Hindlimb muscle (tissue), 1 donor: ENCODE measurements at places on chromosomes 12 and 14. TPM values are rescaled to one million over a fixed set of nuclear protein-coding genes. Genes with fewer than 3 reads are reported as not detected.

MYH6 gene
- 3.2 TPM for polyA plus RNA-seq

- no peak for DNase-seq
These were observed 36.1 kb downstream of the LRFN5 start for GRCh38 chr14:41642789-41643188.

TMEM229B gene
- 0.31 TPM for polyA plus RNA-seq

DNA sequence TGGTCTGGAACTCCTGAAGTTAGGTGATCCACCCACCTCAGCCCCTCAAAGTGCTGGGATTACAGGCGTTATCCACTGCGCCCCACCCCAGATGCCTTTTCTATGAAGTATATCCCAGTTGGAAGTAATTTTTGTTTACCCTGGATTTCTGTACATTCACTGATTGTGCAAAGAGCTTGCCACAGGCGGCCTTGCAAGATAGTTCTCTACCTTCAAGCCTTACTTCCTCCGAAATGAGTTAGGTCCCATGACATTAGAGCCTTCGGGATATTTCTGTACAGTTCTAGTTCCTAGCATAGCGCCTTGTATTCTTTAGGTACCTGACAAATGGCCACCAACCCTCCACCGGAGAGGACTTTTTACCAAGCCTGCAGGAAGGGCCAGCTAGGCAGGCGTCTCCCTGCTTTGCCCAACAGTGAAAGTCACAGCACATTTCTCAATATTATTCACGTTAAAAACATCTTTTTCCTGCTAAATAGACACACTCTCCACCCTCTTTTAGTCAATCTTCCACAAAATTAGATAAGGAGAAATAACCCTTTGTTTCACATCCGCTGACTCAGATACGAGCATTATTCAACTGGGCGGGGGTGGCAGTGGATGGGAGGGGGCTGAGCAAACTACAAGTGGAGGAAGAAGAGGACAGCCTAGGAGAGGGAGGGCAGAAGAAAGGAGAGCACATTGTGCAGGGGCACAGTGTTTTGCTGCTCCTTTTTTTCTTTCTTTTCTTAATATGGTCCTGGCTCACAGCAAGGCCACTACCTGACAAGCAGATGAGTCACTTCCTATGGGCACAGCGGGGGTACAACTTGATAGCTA lies 40.0 kb upstream of the CAPRIN2 start:
- DNase-seq, result no peak

DNA sequence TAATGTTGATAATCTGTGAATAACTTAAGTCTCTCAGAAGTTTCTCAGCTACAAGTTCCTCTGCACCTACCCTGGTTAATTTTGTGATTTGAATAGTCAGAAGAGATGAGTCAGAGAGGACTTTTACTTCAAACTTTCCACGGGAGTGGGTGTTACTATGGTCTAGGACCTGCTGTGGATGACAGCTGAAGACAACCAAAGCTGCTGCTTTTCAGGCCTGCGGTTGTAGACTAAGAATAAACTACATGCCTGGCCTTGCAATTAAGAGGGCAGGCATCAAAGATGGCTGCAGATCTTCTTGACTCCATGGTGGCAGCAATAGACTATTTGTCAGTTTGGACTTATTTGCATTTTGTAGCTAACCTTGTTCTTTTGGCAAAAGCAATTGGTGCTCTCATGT lies 227.1 kb upstream of the KRR1 start:
- DNase-seq, result no peak

GRCh38 chr12:116603546-116604177 lies 44.5 kb downstream of the MAP1LC3B2 start:
- DNase-seq, result no peak

CINP gene
- 26.4 TPM for polyA plus RNA-seq

DNA sequence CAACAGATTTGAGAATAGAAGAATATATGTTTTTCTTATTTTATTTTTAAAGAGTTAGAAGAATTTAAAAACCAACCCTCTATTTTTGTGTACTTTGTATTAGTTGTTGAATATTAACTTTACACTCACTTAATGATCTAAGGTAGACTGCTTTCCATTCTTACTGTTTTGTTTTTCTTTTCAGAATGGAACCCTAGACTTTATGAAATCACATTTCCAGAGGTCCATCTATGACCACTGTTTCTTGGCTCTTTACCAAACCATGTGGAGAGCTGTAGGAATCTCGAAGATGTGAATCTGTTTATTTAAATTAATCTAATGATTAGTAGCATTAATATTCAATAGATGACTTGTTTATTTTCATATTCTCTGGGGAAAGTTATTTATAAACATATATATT lies 7.2 kb upstream of the PIK3C2G start:
- no peak for DNase-seq

IFNG-AS1 gene
- 0.72 TPM for polyA plus RNA-seq

DNA sequence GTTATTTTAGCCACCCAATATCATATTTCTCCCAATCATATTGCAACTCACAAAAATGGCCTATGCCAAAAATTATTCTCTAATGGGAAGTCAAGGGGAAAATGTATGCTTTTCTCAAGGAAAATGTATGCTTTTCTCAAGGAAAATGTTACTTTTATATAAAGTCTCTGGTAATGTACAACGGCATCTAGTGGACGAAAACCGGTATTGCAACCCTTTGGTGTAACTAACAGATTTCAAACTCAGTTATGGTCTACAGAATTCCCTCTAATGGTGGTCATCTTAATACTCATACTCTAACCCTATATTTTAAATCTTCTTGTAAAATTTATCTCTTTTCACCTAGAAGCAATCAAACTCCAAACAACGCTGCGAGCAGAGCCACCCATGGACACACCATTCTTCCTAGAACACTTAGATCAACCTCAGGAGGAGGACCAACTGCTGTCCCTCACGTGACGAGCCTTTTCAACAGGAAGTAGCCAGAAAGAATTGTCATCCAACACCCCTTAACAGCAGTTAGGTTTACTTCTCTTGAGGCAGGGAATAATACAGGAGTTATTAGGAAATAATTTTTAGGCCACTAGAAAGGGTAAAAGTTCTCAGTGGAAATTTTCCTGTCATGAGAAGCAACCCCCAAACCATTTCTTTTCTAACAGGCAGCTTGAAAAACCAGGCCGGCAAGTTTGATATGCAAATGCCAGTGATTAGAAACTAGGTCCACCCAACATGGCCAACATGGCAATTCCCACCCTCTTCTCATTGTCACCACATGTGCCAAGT lies 20.1 kb downstream of the APOBEC1 start:
- DNase-seq, result no peak

RTN1 gene
- 2.4 TPM for polyA plus RNA-seq

DNA sequence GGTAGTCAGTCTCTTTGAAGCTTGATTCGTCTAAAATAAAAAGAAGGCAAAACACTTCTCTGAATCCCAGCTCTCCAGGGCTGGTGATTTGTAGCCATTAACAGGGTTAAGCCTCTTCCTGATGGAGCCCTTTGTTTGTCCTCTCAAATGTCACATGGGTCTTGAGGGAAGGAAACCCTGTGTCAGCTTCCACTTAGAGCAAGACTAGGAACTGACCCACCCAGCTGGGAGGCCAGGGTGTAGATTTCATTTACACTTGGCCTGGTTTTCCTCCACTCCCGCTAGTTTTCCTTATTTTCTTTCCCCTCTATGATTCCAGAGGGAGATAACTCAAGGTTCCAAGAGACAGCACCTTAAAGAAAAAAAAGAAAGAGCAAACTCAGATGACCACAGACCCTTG lies 230.5 kb upstream of the EGLN3 start:
- DNase-seq, result no peak

GCN1 gene
- 47.6 TPM for polyA plus RNA-seq

GRCh38 chr12:12534166-12534866 lies 28.3 kb downstream of the DUSP16 start:
- no peak for DNase-seq

TAPBPL gene
- polyA plus RNA-seq, result 10.3 TPM

DNA sequence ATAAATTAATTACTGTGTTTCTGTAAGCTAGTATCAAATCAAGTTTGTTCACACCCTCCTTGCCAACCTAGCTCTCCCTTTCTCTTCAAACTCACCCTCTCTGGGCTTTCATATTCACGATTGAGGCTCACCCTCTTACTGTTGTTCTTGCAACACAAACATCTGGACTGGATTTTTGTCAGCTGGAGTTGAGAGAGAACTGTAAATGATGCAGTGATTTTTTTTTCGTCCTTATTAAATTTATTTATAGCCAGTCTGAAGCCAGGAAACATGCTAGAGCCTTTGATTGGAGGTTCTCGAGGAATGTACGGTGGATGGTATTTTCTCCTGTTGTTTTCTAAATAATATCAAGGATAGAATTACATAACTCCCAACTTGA lies 485.1 kb downstream of the ZFP36L1 start:
- peak; percentile 78 for DNase-seq

DTX3 gene
- polyA plus RNA-seq, result 21.8 TPM

DBX2 gene
- polyA plus RNA-seq, result 0.12 TPM

KRT75 gene
- not detected for polyA plus RNA-seq

SOCS2 gene
- polyA plus RNA-seq, result 16.6 TPM

GRCh38 chr12:63805704-63806672 lies 26.3 kb downstream of the RXYLT1 start:
- DNase-seq, result no peak

PSME2 gene
- 75.2 TPM for polyA plus RNA-seq
